ENCODE measurements at places on chromosomes 1 and 21.

- DNase-seq, result peak; percentile 13
These were observed 41.7 kb downstream of the EPB41 start for GRCh38 chr1:28956038-28956464.

DNA sequence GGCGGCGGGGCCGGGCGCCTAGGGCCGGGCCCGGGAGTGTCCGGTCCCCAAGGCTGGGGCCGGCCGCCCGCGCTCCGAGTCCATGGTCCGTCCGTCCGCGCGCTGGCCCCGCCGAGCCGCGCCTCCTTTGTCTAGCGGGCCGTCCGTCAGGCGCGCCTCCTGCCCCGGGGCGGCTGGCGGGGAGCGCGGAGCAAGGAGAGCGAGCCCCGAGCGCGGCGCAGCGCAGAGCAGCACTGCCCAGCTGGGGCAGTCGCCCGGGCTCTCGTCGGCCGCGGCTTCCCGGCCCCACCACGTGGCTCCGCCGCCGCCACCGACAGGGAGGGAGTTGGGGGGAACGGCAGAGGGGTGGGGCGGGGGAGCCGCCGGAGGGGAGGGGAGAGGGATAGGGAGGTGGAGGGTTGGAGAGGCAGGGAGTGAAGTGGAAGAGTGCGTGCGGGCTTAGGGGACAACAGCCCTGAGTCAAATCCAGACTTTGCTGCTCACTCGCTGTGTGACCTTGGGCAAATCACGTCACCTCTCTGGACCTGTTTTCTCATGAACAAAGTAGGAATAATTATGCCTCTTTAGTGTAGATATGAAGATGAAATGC lies at the start of gene NKAIN1:
Gene NKAIN1 (minus strand): TSS at position 235 of the 589 bp plus-strand sequence. CDS start 340 bp downstream, outside the sequence.
- DNase-seq, result peak; percentile 39

DNA sequence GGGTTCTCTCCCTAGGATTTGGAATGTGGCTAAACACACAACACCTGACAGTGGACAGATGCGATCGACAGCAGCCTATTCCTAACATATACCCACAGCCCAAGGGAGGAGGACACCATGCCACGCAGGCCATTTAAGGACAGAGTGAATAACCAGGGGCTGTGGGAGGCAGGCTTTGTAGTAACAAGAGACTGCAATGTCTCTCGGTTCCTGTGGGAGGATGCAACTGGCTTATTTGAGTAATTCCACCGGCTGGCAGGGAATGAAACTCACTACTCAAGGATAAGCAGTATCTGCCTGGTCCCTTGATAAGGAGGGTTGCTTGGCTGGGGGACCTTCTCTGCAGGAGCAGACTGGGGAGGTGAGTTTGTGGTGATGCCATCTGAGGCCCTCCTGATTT lies 109.6 kb downstream of the PCP4 start:
- no peak for DNase-seq

DNA sequence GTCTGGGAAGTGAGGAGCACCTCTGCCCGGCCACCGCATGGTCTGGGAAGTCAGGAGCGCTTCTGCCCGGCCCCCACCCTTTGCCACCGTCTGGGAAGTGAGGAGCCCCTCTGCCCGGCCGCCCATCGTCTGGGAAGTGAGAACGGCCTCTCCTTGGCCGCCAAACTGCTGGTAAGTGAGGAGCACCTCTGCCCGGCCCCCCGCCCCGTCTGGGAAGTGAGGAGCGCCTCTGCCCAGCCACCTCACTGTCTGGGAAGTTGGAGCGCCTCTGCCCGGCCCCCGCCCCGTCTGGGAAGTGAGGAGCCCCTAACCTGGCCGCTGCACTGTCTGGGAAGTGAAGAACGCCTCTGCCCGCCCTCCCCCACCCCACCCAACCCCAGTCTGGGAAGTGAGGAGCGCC lies 22.6 kb downstream of the KCNH1 start:
- DNase-seq, result no peak

GRCh38 chr1:233651563-233652233 lies 37.8 kb downstream of the KCNK1 start:
- no peak for DNase-seq

GRCh38 chr1:118136187-118136941 lies 48.7 kb downstream of the SPAG17 start:
- DNase-seq, result no peak

DNA sequence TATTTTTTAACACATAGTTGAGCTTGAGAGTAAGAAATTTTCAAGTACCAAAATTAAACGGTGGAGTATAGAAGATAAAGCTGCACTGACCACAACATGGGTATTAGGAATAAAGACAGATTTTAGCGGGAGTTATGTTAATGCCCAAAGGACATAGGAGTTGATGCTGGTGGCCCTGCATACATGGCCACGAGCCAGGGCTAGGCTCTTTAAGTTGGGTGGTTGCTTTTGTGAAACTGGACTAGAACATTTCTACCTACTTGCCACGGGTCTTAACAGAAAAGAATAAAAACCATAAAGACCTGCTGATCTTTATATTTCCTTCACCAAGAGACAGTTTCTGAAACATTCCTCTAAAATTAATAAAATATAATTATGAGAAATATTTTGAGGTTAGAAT lies 14.9 kb downstream of the EDEM3 start:
- DNase-seq, result no peak

DNA sequence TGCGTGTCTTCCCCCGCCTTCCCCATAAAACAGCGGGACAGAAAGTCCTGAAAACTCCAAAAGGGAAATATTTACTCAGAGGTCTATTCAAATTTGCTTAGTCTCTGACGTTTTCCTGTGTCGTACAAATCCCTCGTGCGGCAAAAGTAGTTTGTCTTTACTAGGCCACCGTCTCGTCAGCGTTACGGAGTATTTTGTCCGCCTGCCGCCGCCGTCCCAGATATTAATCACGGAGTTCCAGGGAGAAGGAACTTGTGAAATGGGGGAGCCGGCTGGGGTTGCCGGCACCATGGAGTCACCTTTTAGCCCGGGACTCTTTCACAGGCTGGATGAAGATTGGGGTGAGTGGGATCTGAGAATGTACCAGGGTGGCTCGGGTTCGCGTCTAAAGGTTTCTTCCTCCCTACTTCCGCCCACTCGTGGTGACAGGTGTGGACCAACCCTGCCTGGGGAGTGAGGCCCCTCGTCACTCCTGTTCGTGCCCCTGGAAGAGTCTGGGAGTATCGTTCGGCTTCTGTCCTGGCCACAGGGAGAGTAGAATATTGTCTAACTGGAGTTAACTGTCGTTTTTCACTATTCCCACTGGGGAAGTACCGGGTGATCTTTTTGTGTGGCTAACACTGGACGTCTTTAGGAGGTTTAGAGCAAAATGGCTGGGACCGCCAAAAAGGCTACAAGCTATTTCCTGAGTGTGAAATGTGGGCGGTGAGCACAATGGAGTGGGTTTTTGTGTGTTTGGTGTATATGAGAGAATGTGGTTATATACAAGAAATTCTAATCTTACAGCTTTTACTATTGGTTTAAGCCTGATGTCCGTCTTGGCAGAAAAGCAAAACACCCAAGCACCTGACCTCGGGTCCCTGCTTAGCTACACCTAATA lies at the start of gene ATF6:
Gene ATF6 (plus strand): TSS at position 219 of the 880 bp plus-strand sequence. CDS start 41 bp downstream, at position 260.
- peak; percentile 79 for DNase-seq

GRCh38 chr1:24896176-24896575 lies 33.9 kb downstream of the RUNX3 start:
- no peak for DNase-seq

- DNase-seq, result peak; percentile 74
These were observed 106.4 kb downstream of the TBX19 start for GRCh38 chr1:168386949-168387586.

DNA sequence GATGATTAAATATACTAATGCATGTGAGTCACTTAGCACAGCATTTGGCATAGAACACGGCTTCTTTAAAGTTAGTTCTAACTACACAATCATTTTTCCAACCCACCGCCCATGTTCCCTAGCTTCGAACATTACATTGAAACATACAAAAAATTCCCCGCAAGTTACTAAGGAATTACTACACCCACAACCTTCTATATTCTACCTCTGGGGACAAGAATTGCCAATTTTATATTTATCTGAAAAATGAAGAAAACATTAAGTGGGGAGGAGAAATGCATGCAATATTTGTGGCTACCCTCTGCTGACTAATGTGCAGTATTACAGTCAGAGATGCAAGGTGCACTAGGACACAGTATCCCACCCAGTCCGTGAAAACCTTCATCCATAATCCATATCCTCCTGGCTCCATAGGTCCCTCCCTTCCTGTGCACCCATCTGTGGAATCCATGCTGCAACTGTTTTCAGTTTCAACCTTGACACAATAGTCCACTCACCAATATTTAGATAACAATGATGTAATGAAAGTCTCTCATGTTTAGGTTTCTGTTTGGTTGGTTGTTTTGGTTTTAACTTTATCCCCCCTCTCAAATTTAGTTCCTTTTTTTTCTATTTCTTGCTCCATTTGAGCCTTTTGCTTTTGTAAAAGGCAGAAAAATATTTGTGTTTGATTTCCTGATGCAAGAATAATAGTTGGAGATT lies 31.6 kb downstream of the RGS5 start:
- DNase-seq, result no peak

DNA sequence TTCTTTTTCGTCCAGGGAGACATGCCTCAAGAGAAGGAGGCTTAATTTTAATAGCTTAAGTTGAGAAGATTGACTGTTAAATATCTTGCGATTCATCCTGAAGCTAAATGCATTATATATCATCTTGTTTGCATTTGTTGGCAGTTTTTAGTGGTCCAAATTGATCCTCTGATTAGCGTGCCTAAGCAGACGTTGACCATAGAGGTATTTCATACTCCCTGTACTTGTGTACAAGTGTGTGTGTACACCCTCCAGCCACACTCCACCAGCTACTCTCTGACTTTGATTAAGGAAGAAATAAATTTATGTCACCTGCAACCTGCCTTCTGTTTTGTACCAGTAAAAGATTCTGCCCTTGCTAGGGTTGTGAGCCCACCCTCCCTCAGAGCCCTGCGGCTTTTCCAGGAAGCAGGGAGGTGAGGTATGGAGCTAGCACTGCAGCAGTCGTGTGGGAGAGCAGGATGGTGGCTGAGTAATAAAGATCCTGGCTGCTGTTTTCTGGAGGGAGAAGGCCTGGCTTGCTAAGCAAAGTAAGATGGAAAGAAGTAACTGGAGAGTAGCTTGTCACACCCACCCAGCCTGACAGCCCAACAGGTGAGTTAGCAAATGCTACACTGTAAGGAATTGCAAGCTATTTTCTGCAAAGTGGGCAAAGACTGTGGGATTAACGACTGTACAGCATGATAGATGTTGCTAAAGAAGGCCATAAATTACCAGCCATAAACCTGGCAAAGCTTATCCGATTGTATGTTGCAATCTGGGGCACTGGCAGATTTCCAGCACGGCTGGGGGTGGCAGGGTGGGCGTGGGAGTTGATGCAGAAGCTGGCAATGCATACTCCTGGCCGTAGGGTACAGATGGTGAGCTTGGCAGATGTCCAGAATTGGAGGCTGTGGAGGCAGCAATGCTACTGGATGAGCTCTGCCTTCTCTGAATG lies 170.2 kb downstream of the TNR start:
- peak; percentile 95 for DNase-seq

DNA sequence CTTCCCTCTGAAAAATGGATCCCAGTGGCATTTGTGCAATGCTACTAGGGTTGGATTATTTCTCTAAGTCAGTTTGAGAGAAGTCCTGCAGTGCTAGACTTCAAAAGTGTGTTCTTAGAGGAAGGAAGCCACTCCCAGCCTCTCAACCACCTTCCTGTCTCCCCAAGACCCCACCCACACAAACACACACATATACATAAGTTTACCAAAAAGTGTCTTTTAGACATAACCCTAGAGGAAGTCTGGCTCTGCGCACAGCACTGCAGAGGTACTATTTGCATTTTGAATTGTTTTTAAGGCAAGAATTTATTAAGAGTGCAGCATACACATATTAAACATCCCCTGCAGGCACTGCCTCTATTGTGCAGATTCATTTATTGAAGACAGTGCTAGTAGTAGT lies 127.3 kb downstream of the HHIPL2 start:
- no peak for DNase-seq

DNA sequence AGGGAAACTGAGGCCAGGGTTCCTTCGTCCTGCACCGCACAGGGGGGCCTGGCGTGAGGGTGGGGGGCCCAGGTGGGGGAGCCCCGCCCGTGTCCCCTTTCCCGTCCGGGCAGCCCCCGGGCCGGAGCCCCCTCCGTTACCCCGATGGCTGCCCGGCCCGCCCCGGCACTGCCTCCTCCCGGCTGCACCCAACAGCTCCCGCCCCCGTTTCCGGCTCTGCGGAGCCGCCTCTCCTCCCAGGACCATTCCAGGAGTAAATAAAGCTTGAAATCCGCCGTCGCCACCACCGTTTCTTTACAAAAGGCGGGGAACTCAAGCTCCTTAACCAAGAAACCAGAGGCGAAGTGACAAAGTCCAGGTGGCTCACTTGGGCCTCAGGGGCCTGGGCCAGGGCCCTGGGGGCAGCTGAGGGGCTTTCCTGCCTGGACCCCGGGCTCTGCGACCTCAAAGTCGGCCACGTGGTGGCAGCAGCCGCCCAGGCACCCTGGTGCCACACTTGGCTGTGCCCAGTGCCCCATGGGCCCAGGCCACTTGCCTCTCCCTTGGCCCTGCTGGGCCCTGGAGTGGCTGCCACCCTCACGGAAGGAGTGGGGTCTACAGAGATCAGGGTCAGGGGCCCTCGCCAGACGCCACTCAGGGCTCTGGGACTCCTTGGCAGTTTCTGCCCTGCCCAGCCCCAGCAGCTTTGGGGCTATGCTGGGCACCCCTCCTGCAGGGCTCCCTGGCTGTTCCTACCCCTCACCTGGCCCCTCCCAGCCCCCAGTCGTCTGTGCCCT lies 514 bp upstream of the FAAP20 start:
- peak; percentile 31 for DNase-seq

- no peak for DNase-seq
These were observed 1.5 kb downstream of the CACNA1E start for GRCh38 chr1:181484821-181485220.

- no peak for DNase-seq
These were observed 926.6 kb downstream of the LTN1 start for GRCh38 chr21:28066076-28066475.

DNA sequence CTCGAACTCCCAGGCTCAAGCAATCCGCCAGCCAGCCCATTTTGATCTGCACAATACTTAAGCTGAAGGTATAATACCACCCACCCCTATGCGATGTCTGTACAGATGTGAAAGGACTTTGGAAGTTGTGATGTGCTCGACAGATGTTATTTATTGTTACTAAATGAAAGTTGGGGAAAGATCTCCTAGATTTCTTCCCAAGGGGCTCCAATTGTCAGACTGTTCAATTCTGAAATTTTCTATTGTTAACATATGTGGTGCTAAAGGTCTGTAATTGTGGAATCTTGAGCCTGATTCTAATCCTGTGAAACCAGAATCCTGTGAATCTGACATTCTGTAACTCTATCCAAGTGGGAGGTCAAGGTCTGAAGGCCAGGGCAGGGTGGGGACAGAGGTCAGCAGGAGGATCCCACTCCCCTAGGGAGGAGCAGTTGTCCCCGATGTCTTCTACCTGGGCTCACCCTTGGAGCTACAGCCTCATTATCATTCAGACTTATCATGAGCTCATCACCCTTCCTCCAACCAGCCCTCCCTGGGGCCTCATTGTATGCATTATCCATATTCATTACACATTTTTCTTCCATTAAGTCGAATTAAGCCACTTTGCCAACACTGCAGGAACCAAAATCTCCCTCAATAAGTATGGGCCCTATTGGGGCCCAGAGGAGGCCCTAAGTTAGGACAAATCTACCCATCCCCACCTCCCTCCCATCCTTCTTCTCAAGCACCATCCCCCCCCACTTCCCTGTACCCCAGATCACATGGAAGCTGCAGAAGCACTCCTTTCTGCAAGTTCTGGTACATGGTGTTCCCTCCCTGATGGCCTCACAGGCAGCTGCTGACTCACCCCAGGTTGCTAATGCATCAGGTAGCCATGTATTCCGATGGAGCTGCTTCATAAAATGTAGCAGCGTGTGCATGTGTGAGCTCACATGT lies 32.3 kb downstream of the SHISAL2A start:
- DNase-seq, result no peak

- no peak for DNase-seq
These were observed 28.4 kb downstream of the CD48 start for GRCh38 chr1:160682983-160683865.

All from NCI-H1092 (cell line).